ENCODE measurements at places on chromosomes 6 and 20. TPM values are rescaled to one million over a fixed set of nuclear protein-coding genes. Genes with fewer than 3 reads are reported as not detected.

DNA sequence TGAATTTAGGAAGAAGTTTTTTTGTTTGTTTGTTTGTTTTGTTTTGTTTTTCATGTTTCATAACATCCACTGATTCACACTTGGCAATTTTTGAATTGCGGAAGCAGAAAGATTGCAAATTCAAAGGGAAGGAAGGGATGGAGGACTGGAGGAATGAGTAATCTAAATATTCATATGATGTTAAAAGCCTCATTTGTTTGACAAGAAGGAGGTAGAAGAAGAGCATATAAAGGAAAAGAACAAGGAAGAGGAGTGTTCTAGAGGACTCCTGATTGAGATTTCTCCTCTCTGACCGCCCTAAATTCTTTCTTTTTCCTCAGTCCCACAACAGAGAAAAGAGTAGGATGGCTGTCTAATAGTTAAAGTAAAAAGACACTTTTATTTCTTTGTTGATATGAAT lies 88.5 kb downstream of the METTL24 start:
- no peak overlapping the region for H3K4me3 ChIP-seq
- H3K4me1 ChIP-seq: no peaks in the 10 kb centered on the region
- no peak for DNase-seq
- no peaks in the 10 kb centered on the region for H3K36me3 ChIP-seq
- H3K27me3 ChIP-seq: no peaks in the 10 kb centered on the region

- H3K27me3 ChIP-seq: no peaks in the 10 kb centered on the region
- no peak overlapping the region for H3K27ac ChIP-seq
- no peak for DNase-seq
Observed at GRCh38 chr6:137657351-137657911, 163.2 kb upstream of the OLIG3 start.

DNA sequence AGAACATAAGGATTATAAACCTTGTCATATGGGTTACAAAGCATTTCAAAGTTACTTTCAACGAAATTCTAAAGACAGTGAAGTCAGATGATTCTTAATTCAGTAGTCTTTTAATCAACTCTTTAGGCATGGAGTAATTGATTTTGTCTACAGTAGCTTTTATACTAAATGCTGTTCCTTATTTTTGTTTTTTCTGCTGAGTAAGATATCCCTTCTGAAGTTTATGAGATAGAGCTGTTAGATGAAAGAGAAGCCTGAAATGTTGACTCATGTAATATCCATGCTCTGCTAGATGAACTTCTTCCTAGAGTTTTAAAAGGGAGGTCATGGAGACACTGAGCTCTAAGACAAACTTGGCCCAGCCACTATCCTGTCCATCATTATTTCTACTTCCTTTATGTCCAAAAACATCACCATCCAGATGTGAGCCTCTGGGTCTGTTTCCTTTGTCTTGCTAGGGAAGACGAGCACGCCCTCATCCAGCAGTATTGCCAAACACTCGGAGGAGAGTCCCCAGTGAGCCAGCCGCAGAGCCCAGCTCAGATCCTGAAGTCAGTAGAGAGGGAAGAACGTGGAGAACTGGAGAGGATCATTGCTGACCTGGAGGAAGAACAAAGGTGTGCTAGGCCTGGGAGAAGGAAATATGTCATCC lies 550.3 kb downstream of the UTRN start:
- H3K4me3 ChIP-seq: no peak overlapping the region
- no peaks in the 10 kb centered on the region for H3K27me3 ChIP-seq
- DNase-seq: no peak
- H3K36me3 ChIP-seq: peaks cover 77% of the 10 kb centered on the region

GRCh38 chr6:88852775-88853174 lies 110.6 kb downstream of the RNGTT start:
- no peaks in the 10 kb centered on the region for H3K4me1 ChIP-seq
- no peak overlapping the region for H3K4me3 ChIP-seq
- no peak for DNase-seq
- no peaks in the 10 kb centered on the region for H3K27me3 ChIP-seq
- H3K36me3 ChIP-seq: peaks cover 2% of the 10 kb centered on the region

DNA sequence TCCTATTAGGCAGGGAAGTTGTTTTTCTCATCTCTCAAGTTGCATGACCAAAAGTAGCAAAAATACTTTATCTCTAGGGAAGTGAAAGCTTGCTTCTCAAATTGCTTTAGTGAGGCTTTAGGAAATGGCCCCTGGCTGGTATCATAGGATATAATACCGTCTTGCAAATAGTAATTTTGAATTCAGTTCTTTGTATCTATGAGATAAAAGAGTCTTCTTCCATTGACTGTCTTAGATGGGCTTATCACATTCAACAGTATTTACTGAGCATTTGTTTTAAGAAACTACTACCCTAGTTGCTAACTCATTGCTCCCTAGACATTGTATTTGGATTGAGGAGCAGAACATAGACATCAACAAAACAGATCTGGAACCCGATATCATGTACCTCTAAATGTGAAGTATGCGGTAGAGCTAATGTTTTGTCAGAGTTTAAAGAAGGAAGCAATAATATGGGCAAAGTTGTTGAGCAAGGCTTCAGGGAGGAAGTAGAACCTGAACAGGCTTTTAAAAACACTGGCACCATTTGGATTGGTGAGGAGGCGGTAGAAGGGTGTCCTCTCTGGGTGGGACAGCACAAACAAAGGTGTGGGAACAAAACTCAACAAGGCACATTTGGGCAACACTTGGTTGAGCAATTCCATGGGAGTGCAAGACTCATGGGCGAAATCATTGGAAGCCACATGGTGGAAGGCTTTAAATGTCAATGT lies 101.5 kb downstream of the SGK1 start:
- H3K4me1 ChIP-seq: peaks cover 8% of the 10 kb centered on the region
- H3K27me3 ChIP-seq: no peaks in the 10 kb centered on the region
- H3K4me3 ChIP-seq: no peak overlapping the region
- DNase-seq: no peak
- peak overlapping the region; percentile 52 for H3K27ac ChIP-seq
- no peaks in the 10 kb centered on the region for H3K36me3 ChIP-seq

- H3K27me3 ChIP-seq: no peaks in the 10 kb centered on the region
- H3K27ac ChIP-seq: no peak overlapping the region
- DNase-seq: no peak
- H3K4me1 ChIP-seq: no peaks in the 10 kb centered on the region
- H3K4me3 ChIP-seq: no peak overlapping the region
Observed at GRCh38 chr6:127738423-127738822, 161.4 kb downstream of the C6orf58 start.

GRCh38 chr20:57704245-57704644 lies 5.6 kb downstream of the PMEPA1 start:
- H3K4me3 ChIP-seq: no peak overlapping the region
- no peak overlapping the region for H3K27ac ChIP-seq
- no peak for DNase-seq

DNA sequence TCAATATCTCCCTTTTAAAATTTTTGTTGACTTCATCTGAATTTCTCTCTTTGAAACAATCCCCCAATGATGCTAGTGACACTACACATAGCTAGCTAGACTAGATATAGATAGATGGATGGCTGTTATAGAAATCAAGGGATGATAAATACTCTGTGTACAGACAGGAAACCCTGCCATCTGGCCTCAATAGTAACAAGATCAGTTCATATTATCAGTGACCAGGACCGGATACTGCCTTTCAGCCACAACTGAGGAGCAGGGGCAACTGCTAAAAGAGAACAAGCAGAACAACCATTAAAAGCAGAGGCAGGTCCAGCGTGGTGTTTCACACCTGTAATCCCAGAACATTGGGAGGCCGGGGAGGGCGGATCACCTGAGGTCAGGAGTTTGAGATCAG lies 118.3 kb upstream of the FAM184A start:
- no peak overlapping the region for H3K27ac ChIP-seq
- H3K36me3 ChIP-seq: peaks cover 22% of the 10 kb centered on the region
- DNase-seq: no peak
- H3K4me1 ChIP-seq: no peaks in the 10 kb centered on the region

GRCh38 chr20:4225745-4226144 lies 210.4 kb upstream of the RNF24 start:
- peaks cover 6% of the 10 kb centered on the region for H3K27me3 ChIP-seq
- no peak for DNase-seq
- H3K36me3 ChIP-seq: no peaks in the 10 kb centered on the region
- no peak overlapping the region for H3K4me3 ChIP-seq
- H3K27ac ChIP-seq: no peak overlapping the region
- peaks cover 5% of the 10 kb centered on the region for H3K4me1 ChIP-seq

Gene BPHL
- total RNA-seq: 5.7 TPM

Gene DDO
- total RNA-seq: 0.50 TPM

Gene DPPA5
- not detected for total RNA-seq
